ENCODE measurements at places on chromosomes 4 and X.

- DNase-seq: no peak
Observed at GRCh38 chrX:72125331-72126047, 6.2 kb downstream of the RTL5 start.

DNA sequence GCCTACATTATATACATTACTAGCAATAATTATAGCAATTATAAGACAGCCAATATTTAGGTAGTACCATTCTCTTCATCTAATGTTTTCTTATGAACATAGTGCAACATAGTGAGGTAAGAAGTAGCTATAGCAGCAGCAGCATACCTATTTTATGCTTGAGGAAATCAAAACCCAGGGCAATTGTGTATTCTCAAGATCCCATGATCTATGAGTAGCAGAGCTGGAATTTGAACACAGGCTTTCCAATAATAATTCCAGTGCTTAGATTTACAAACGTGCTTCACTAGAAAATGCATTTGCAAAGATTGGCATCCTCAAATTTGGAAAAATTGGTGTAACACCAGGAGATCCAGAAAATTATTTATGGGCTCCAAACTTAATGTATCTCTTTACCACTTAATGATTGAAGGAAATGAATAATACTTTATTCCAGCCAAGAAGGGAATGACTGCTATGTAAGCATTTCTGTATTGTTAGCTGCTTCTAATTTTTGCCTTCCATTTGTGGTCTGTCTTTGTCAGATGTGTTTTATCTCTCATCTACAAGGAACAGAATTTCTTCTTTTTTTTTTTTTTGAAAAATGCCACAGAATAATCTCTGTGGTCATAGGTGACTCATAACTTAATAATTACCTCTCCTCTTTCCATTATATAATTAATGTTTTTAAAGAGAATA is 451.1 kb downstream of the ARAP2 start:
- DNase-seq: no peak

DNA sequence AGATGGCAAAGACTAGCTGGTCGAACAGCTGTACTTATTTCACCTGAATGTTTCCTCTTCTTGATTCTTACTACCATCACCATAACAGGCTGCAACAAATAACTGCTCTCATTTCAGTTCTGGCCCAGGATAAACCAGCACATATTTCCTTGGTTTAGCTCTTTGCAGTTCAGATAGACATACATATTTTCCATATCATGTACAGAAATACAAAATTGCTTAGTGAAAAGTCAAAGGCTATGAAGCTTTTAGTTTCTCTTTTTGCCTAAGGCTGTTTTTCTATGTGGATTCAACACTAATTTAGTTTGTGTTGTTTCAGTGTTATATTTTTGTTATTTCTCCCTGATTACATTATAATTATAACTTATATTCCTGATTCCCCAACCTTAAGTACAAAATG is 103.6 kb upstream of the BMP3 start:
- no peak for DNase-seq

- DNase-seq: no peak
Observed at GRCh38 chrX:108323751-108324150, 114.5 kb downstream of the COL4A6 start.

DNA sequence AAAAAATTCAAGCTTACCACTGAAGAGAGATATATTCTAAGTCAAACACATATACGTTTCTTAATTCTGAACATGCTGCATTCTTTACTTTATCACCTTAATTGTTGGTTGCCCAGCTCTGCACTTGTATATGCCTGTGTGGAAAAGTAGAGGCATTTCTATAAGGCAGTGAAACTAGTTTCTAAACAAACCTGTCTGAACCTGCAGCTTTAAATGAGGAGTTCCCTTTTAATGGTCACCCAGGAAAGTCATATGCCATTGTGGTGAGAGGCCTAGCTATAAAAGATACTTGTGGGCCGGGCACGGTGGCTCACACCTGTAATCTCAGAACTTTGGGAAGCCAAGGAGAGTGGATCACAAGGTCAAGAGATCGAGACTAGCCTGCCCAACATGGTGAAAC is 147.4 kb upstream of the RXFP1 start:
- no peak for DNase-seq

- no peak for DNase-seq
Observed at GRCh38 chr4:13368217-13368616, 115.9 kb downstream of the RAB28 start.

DNA sequence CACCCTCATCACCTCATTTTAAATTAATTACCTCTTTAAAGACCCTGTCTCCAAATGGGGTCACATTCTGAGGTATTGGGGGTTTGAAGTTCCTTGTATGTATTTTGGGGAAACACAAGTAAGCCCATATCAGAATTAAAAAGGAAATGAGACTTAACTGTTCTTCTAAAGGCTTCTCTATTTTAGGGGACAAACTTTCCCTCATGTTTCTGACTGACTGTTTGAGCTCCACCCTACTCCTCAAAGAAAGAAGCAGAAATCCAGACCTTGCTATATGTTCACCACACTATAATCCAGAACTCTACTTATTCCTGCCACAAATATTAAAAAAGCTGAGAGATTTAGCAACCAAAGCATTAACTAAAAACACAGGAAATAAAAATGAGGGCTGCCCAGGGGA is 258.8 kb downstream of the ARHGAP24 start:
- no peak for DNase-seq

- DNase-seq: no peak
Observed at GRCh38 chr4:150852216-150852615, 162.9 kb downstream of the LRBA start.

All from brain pericyte (primary cell).